ENCODE measurements at places on chromosomes 1 and 21. TPM values are rescaled to one million over a fixed set of nuclear protein-coding genes. Genes with fewer than 3 reads are reported as not detected.

DNA sequence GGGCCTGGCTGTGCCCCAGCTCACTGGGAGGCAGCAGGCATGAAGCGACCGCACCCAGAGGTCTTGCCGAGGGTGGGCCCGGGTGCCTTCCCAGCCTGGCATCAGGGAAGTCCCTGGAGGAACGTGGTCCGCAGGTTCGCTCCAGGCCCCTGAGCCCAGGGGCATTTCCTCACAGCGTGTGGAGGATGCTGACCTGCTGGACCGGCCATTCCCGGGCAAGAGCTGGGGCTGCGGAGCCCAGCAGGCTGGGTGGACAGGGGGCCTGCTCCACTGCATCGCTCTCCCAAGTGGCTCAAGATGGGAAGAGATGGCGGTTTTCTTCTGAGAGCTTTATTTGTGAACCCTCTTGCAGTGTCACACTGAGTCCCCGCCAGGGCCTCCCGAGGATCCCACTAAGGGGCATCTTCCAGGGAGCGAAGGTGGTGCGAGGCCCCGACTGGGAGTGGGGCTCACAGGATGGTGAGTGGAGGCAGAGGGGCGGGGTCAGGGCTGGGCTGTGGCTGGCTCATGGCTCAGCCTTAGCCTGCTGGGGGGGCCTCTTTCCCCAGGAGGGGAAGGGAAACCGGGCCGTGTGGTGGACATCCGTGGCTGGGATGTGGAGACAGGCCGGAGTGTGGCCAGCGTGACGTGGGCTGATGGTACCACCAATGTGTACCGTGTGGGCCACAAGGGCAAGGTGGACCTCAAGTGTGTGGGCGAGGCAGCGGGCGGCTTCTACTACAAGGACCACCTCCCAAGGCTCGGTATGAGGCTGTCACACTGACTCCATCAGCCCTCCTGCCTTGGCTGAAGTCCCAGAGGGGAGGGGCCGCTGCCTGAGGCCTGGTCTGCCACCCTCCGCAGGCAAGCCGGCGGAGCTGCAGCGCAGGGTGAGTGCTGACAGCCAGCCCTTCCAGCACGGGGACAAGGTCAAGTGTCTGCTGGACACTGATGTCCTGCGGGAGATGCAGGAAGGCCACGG lies 7.2 kb upstream of the MMP23B start:
- H3K4me1 ChIP-seq = peaks cover 5% of the 10 kb centered on the region
- DNase-seq = no peak
- H3K36me3 ChIP-seq = no peaks in the 10 kb centered on the region
- H3K4me3 ChIP-seq = no peak overlapping the region
- H3K27ac ChIP-seq = no peak overlapping the region
- H3K27me3 ChIP-seq = no peaks in the 10 kb centered on the region

- no peaks in the 10 kb centered on the region for H3K27me3 ChIP-seq
- H3K4me1 ChIP-seq = no peaks in the 10 kb centered on the region
- no peak overlapping the region for H3K4me3 ChIP-seq
- no peaks in the 10 kb centered on the region for H3K36me3 ChIP-seq
Observed at GRCh38 chr1:55420929-55421716, 206.0 kb upstream of the USP24 start.

GRCh38 chr1:150577557-150578271 lies 1.7 kb downstream of the MCL1 start:
- peak overlapping the region; percentile 87 for H3K4me3 ChIP-seq
- H3K27me3 ChIP-seq = no peaks in the 10 kb centered on the region
- peaks cover 9% of the 10 kb centered on the region for H3K36me3 ChIP-seq
- no peak for DNase-seq
- peak overlapping the region; percentile 98 for H3K27ac ChIP-seq

DNA sequence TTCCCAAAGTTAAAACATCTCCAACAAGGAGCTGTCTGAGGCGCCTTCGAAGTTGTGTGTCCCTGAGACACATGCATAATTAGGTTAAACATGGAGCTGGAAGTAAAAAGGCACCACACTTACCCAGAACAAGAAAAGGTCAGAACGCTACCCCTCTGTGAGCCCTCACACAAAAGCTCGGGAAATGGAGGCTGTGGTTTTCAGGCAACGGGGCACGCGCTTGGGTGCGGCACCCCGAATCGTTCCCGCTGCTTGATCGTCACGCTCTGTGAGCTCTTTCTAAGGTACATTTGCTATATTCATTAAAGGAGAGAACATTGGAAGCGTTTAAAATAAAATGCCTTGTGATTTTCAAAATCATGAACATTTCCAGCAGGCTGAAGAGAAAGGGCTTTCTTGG lies 12.5 kb downstream of the CAPN8 start:
- H3K36me3 ChIP-seq = no peaks in the 10 kb centered on the region
- H3K4me1 ChIP-seq = no peaks in the 10 kb centered on the region
- H3K4me3 ChIP-seq = no peak overlapping the region
- H3K27ac ChIP-seq = no peak overlapping the region
- no peaks in the 10 kb centered on the region for H3K27me3 ChIP-seq
- no peak for DNase-seq

Gene BATF3
- total RNA-seq = 0.88 TPM

Gene HAO2
- not detected for total RNA-seq

Gene PGLYRP4
- not detected for total RNA-seq

Gene TTLL7
- 4.1 TPM for total RNA-seq

Gene HTR6
- total RNA-seq = not detected

All from colonic mucosa (tissue), 4 donors.